ENCODE measurements at places on chromosomes 5 and 9. TPM values are rescaled to one million over a fixed set of nuclear protein-coding genes. Genes with fewer than 3 reads are reported as not detected.

DNA sequence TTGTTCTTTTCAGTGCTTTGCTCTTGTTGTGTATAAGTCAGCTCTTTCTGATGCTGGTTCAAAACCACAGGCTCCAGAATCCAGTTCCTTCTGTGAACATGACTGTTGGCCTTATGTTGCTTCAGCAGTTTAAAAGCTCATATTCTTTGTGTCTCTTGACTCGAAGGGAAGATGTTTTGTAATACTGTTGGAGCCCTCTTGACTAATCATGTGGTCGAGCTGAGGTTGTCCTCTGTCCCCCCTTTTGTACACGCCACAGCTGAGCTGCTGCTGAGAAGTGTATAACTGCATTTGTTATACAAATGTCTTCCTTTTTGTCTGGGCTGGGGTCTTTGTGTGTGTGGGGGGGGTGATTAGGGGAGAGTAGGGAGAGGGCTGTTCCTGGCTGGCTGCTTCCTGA lies 35.8 kb downstream of the SLC36A1 start:
- no peaks in the 10 kb centered on the region for H3K4me1 ChIP-seq
- peaks cover 11% of the 10 kb centered on the region for H3K36me3 ChIP-seq
- H3K27me3 ChIP-seq, result no peaks in the 10 kb centered on the region
- no peak overlapping the region for H3K4me3 ChIP-seq

LCN10 gene
- 1.7 TPM for total RNA-seq

- H3K27ac ChIP-seq, result no peak overlapping the region
- DNase-seq, result no peak
- no peaks in the 10 kb centered on the region for H3K4me1 ChIP-seq
These were observed 283.7 kb downstream of the TLR4 start for GRCh38 chr9:117987945-117988344.

DNA sequence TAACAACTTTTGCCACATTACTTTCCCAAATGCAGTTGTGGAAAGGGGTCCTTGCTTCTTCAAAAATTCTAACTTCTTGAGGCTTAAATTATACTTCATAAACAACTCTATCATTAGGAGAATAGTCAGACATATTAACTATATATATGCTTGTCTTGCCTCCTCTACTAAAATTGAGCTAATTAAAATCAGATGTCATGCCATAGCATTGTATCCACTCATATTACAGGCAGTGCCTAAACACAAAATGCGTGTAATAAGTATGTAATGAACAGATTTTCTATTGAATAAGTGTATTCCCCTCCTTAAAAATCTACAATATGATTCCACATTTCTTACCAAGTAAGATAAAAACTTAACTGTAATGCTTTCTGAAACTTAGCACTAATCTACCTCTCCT lies 204.5 kb downstream of the PLK2 start:
- H3K27ac ChIP-seq, result no peak overlapping the region
- H3K4me1 ChIP-seq, result no peaks in the 10 kb centered on the region
- DNase-seq, result no peak
- H3K27me3 ChIP-seq, result no peaks in the 10 kb centered on the region
- H3K4me3 ChIP-seq, result no peak overlapping the region

CFAP90 gene
- not detected for total RNA-seq

GRCh38 chr5:95191330-95191729 lies 93.6 kb downstream of the MCTP1 start:
- no peak overlapping the region for H3K4me3 ChIP-seq
- H3K36me3 ChIP-seq, result no peaks in the 10 kb centered on the region
- DNase-seq, result no peak
- H3K27ac ChIP-seq, result no peak overlapping the region
- H3K4me1 ChIP-seq, result peaks cover 3% of the 10 kb centered on the region
- peaks cover 4% of the 10 kb centered on the region for H3K27me3 ChIP-seq

DNA sequence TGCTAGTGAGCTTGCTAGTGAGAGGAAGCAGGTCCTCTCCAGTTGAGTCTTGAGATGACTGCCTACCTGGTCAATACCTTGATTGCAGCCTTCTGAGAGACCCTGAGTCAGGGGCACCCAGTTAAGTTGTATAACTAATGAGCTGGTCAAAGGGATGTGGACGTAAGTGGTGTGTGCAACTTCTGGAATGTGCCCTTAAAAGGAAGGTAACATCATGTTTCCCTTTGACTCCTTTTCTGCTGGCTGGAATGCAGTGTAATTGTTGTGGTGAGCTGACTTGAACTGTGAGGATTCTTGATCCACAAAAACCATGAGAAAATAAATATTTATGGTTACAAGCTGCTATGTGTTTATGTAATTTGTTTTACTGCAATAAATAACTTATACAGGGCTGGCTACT lies 2.4 kb upstream of the SNX2 start:
- H3K27me3 ChIP-seq, result peaks cover 20% of the 10 kb centered on the region
- no peak for DNase-seq
- no peaks in the 10 kb centered on the region for H3K36me3 ChIP-seq
- no peak overlapping the region for H3K4me3 ChIP-seq

CRHBP gene
- total RNA-seq, result not detected

DNA sequence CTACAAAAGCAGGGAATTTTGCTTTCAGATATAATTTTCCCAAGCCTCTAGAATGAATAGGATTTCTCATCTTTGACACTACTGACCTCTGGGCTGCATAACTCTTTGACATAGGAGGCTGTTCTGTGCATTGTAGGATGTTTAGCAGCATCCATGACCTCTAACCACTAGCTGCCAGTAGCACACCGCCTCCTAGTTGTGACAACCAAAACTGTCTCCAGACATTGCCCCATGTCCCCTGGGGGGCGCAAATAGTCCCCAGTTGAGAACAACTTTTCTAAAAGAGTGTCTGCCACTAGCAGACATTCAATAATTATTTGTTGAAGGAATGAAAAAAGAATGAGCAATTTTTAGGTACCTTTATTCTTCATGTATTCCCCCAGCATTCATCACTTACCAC lies 51.8 kb downstream of the POU4F3 start:
- DNase-seq, result no peak
- peaks cover 5% of the 10 kb centered on the region for H3K27me3 ChIP-seq
- no peak overlapping the region for H3K27ac ChIP-seq
- H3K4me3 ChIP-seq, result no peak overlapping the region
- H3K36me3 ChIP-seq, result no peaks in the 10 kb centered on the region

SPATA31D1 gene
- total RNA-seq, result not detected

ERCC6L2 gene
- 28.2 TPM for total RNA-seq

PCDHGA9 gene
- 0.23 TPM for total RNA-seq

- no peak for DNase-seq
- no peaks in the 10 kb centered on the region for H3K27me3 ChIP-seq
- H3K4me3 ChIP-seq, result no peak overlapping the region
- no peak overlapping the region for H3K27ac ChIP-seq
- H3K36me3 ChIP-seq, result peaks cover 59% of the 10 kb centered on the region
These were observed 13.2 kb upstream of the CEL start for GRCh38 chr9:133048595-133048994.

RASGRF2 gene
- total RNA-seq, result 19.4 TPM

DNA sequence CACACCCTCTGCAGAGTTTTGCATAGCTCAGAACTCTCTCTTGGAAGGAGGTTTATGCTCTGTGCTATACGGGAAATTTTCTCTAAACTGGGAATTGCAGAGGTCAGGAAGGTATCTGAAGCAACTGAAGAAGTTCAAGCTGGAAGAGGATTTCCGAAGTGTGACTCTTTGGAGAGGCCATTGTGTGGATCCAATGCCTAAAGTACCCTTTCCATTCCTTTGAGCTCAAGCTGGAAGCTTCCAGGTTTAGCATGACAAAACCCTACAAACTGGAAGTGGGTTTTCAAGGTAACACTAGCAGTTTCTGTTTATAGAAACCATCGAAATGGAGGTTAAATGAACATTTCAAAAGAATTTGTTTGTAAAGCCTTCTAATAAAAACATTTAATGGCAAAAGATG lies 187.1 kb downstream of the CFAP90 start:
- H3K27me3 ChIP-seq, result no peaks in the 10 kb centered on the region
- DNase-seq, result no peak
- no peaks in the 10 kb centered on the region for H3K36me3 ChIP-seq
- no peak overlapping the region for H3K4me3 ChIP-seq
- H3K4me1 ChIP-seq, result no peaks in the 10 kb centered on the region

MLANA gene
- total RNA-seq, result not detected

Data from activated T-helper 2 cell treated with anti-CD3 and anti-CD28 coated beads, Interferon-gamma antibody, Interleukin-2, Interleukin-4, amounts not matched to agents 10 μg/mL and 5 μg/mL and 100 μg/mL, durations not matched to agents 14 hours and 24 hours and 36 hours (primary cell).